ENCODE measurements at places on chromosomes 6 and 20. TPM values are rescaled to one million over a fixed set of nuclear protein-coding genes. Genes with fewer than 3 reads are reported as not detected.

DNA sequence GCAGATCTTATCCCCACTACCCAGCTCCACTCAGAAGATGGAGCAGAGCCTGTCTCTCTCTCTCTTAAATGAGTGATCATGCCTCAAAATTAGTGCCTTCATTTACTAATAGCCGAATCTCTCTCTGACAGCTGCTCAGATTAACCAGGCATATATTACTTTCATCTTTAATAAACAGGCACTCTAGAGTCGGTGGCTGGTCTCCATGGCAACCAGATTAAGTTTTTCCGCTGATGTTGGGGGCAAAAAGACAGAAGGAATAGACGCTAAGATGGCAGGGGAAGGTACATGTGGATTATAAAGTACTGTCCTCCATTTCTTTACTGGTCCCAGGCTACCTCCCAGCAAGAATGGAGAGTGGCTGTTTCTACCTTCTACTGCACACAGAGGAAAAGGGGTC, 121.6 kb downstream of the QRSL1 start:
- DNase-seq: no peak

DNA sequence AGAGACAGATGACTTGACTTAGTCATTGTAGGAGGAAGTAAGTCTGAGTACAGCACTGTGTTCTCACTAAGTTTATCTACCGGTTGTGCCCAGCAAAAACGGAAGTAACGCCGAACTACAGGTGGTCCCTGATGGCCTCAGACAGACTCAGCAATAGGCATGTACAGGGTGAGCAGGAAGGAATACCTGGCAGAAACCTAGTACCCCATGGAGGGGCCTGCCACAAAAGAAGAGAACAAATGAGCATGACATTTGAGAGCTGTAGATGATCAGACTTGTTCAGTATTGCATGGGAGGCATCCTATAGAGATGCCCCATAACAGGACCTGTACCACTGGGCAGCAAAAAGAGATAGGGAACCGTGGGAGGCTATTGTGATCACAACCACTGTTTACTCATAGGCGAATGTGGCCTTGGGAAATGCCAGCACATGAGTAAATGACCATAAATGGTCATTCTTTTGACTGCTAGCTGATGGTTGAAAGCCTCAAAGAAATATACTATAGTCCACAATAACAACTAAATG, 106.4 kb upstream of the TAB2 start:
- DNase-seq: no peak

The WFDC5 gene
- not detected for total RNA-seq

The SIRT5 gene
- total RNA-seq: 22.3 TPM

The CALHM5 gene
- total RNA-seq: not detected

DNA sequence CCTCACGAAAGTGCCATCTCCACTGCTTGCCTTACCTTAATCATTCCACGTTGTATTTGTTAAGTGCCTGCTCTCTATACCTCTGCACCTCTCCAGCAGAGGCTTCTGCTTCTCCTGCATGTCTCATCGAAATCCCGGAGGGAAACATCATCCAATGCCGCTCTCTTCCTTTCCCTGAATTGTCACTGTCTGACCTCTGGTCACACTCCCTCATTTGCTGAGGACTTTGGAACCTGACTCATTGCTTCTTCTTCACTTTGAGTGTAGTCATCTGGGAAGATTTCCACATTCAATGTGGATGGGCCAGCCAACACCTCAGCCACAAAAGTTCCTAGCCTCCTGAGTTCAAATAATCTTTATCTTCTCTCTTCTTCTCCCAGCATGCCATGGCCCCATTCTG, 78.9 kb upstream of the BEND6 start:
- DNase-seq: no peak

The TCF15 gene
- not detected for total RNA-seq

GRCh38 chr20:47042464-47042863, 147.8 kb downstream of the EYA2 start:
- DNase-seq: no peak

DNA sequence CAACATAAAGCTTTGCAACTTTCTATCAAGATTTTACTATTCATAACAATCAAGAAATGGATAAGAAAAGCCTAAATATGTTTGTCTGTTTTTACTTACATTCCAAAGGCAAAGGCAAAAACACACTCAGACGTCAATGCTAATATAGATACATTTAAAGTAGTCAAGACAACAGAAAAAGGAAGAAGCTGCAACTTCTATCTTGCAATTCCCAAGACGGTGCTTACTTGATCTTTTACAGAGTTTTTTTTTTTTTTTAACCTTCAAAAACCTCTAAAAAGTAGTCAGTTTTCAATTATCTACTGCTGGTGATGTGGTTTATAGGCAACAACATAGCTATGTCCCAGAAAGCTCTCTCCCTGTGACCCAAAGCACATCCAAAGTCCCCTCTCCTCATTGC, 58.1 kb downstream of the EPB41L2 start:
- DNase-seq: no peak

The PGM3 gene
- 27.2 TPM for total RNA-seq

DNA sequence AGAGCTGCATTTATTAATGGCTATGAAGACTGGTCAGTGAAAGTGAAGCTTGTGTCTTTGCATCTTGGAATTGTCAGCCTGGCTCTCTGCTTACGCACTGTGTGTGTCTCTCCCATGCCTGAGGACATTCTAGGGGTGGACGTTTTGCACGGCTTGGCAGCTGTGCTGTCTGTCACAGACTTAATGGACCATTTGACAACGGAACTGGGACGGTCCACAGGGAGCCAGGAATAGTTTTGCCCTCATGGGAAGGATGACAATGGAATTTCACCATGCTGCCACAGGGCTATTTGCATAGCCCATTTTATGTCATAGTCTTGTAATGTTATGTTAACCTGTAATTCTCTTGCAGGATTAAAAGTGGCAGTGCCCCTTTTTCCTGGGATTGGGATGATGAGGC, 44.7 kb downstream of the OR2B6 start:
- no peak for DNase-seq

The AKAP12 gene
- 24.6 TPM for total RNA-seq

The GABRR1 gene
- not detected for total RNA-seq

The FNDC11 gene
- total RNA-seq: 0.05 TPM

The ZNF341 gene
- 1.7 TPM for total RNA-seq

GRCh38 chr6:47630587-47630986, 67.8 kb upstream of the ADGRF4 start:
- DNase-seq: no peak

GRCh38 chr20:20837574-20838021, 125.2 kb upstream of the RALGAPA2 start:
- DNase-seq: peak; percentile 73

DNA sequence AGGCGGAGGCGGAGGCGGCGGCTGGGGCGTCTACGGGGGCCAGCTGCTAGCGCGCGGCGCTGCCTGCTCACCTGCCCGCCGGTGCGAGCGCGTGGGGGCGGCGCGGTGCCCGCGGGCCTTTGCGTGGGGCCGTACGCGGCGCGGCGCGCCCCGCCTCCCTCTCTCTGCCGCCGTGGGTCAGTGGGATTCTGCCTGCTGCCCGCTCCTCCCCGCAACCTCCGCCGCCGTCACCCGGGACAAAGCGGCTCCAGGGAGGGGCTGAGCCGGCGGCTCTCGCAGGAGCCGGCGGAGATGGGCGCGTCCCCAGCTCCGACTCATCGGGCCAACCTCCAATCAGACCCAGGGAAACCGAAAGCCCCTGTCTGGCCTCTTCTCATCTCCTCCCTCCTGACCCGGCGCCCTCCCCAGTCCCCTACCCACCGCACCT, at the start of gene RCAN2:
RCAN2 (minus strand) TSS at position 249 of the 427 bp plus-strand sequence.
- peak; percentile 40 for DNase-seq

DNA sequence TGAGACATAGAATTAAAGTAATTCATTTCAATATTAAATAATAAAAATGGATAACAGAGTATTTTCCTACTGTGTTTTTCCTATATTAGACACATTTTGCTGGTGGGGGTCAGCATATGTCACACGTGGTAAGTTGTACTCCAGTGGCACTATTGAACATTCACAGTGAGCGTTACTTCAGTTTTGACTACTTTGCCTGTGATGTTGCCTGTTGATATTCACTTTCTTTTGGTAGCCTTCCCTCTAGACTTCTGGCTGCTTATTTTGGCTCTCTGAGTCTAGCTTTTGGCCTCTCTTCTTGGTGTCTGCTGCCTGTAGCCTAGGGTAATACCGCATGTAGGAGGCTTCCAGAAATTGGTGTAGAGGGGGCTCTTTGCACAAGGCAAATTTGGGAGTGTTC, 64.4 kb upstream of the TFB1M start:
- DNase-seq: no peak

DNA sequence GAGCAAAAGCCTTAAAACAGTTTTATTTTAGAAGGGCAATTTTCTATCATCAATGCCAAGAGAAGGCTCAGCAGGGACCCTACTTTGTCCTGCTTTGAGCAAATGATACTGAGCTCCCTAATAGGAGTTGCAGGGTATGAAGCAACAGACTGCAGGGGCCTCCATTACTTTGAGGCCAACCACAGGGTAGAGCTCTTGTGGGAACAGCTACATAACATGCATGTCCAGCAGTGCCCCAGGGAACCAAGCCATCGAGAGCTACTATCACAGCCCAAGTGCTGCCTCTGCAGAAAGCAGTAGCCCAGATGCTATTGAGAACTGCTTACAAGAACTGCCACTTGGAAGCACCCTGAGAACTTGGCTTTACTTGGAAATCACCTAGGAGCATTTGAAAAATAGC, 222.1 kb downstream of the LAMA2 start:
- no peak for DNase-seq

DNA sequence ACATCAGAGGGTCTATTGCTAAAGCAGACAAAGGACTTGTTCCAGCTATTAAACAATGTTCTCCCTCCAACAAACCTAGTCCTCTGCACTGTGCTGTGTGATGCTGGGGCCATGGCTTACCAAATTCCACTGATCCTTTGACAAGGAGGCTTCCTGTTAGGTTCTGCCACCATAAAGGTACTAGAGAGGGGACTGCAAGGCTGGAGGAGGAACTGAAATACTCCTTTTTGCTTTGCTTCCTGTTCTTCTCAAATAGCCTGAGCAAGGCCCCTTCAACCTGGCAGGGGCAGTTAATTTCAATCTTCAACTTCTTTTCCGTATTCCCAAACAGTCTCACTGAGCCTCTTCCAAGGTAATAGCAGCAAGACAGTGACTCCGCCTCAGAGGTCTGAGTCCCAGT, 286.4 kb upstream of the IRAK1BP1 start:
- DNase-seq: no peak

The RCAN2 gene
- total RNA-seq: not detected

The NMBR gene
- total RNA-seq: not detected

DNA sequence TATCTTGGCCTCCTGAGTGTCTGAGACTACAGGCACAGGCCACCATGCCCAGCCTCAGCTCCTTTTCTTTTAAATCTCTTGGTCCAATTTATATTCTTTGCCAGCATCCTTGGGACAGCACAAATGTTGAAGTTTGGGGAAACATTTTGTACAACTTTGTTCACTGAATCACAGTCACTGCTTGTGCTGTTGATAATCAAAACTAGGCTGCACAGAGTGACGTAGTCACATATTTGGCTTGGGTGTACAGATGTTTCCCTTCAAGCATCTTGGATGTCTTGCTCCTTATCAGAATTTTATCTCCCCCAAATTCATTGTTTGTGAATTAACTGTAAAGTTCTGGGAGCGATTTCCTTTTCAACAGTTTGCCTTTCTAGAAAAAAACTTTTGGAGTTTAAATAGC, 17.9 kb downstream of the CARMIL1 start:
- DNase-seq: no peak

DNA sequence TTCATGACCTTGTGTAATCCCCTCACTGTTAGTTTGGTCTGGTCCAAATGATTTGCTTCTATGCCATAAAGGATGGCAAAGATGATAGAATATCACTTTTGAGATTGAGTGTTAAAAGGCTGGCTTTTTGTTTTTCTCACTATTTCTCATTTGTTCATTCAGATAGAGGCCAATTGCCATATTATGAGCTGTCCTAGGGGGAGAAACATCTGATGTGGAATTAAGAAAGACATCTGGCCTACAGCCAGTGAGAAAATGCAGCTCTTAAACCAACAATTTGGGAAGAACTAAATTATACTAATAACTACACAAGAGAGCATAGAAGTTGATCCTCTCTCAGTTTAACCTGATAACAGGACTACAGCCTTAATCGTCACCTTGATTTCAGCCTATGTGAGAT, 1668.6 kb downstream of the GRIK2 start:
- DNase-seq: no peak
